AG09319 (cell line): ENCODE measurements at places on chromosomes 7 and 10.
A peak's percentile ranks its signal among the peaks of the same experiment; 100 is the strongest.

GRCh38 chr7:128005117-128005516 is 26.1 kb downstream of the LRRC4 start:
- no peak for DNase-seq

DNA sequence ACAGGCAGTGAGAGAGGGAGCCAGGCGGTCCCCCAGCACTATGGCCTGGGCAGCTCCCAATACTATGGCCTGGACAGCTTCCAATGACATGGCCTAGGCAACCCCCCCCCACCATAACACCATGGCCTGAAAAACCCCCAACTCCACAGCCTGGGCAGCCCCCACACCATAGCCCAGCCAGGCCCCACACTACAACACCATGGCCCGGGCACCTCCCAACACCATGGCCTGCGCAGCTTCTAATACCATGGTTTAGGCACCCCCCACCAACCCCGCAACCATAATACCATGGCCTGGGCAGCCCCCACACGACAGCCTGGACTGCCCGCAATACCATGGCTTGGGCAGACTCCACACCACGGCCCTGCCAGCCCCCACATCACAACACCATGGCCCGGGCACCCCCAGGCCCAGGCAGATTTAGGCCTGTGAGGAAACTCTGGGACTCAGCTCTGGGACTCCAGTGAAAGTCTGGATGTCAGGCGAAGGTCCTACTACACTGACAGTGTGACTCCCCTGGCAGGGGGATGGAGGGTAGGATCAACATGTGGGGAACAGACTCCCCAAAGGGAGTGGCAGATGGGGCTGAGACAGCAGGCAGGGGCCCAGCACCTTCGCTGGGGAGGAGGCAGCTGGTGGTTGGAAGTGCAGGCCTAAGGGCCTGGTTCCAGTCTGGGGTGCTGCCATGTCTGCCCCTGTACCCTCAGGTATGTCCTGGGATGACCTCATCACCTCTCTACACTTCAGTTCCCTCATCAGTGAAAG is 8.7 kb downstream of the CPXM2 start:
- DNase-seq: no peak

- no peak for DNase-seq
Measured at GRCh38 chr7:82595176-82595575, 151.6 kb upstream of the CACNA2D1 start.

DNA sequence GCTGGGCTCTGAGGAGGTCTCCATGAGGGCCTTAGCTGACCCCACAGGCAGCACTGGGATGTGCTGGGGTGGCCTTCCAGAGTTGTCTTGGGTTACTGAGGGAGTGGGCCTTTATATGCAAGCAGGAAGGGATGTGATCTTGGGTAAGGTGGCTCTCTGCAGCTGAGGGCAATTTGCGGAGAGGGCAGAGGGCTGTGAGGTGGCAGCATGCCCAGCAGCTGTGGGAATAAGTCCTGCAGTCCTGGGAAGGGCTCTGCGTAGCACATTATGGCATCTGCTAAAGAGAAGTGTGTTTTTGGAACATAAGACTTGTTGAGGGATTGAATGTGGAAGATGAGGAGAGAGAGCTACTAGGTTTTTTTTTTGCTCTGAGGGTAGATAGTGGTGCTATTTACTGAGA is 99.6 kb upstream of the KMT2E start:
- DNase-seq: no peak

GRCh38 chr10:124429576-124429975 is 10.9 kb upstream of the OAT start:
- DNase-seq: no peak

- peak; percentile 41 for DNase-seq
Measured at GRCh38 chr10:27716521-27716920, 29.1 kb downstream of the MKX start.

- no peak for DNase-seq
Measured at GRCh38 chr10:104487794-104488438, 134.3 kb downstream of the CFAP58 start.

GRCh38 chr10:110285501-110285900 is 19.2 kb downstream of the SMNDC1 start:
- no peak for DNase-seq

DNA sequence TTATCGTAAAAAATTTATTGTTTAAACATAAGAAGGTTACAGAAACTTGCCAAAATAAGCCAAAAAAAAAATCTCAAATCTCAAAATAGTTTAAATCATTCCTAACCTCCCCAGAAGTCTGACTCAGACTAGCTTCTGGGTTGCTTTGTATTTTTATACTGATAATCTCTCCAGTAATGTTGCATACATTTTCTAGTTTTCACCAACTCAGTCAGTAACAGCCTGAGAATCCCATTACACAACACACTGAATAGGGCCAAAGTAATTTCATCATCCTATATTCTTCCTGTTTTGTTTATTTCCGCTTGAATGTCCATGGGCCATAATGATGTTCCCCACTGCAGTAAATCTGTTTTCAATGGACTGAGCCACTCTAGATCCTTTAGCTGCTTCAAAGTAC is 478.5 kb downstream of the GPAM start:
- DNase-seq: peak; percentile 49

GRCh38 chr10:125208854-125209565 is 48.6 kb upstream of the CTBP2 start:
- DNase-seq: no peak

- no peak for DNase-seq
Measured at GRCh38 chr10:126179637-126180036, 208.6 kb downstream of the ADAM12 start.

DNA sequence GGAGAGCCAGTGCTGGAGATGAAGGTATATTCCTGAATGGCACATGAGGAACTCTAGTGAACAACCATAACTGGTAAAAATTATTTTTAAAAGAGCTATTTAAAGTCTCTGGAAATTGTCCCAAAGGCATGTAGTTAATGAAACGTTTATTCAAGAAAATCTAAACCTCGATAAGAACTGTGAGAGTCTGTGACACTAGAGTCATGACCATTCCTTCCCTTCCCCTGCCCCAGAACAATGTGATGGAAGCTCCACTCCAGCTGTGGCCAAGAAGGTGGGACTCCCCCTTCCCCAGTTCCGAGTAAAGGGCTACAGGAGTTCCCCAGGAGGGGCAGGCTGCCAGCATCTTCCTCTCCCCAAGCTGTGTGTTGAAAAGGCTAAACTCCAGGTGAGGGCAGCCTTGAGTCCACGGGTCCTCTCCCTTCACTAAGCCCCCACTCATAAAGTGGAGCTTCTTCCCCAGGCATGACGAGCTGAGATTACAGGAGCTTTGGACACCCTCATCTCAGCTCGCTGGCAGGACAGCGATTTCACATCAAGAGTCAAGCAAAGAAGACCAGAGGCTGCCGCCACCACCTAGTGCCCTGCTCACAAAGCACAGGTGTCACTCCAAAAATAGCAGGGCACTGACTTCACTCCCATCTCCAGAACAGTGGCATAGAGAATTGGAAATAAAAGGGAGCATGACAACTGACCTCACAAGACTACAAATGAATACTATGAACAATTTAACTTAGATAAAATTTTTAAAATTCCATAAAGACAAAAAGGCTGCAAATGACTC is 68.5 kb downstream of the NHLRC2 start:
- DNase-seq: no peak

GRCh38 chr7:123070702-123071286 is 75.3 kb upstream of the TAS2R16 start:
- DNase-seq: no peak

- DNase-seq: no peak
Measured at GRCh38 chr7:23980081-23980480, 270.1 kb downstream of the STK31 start.

GRCh38 chr7:132140341-132140740 is 435.9 kb downstream of the PLXNA4 start:
- no peak for DNase-seq

DNA sequence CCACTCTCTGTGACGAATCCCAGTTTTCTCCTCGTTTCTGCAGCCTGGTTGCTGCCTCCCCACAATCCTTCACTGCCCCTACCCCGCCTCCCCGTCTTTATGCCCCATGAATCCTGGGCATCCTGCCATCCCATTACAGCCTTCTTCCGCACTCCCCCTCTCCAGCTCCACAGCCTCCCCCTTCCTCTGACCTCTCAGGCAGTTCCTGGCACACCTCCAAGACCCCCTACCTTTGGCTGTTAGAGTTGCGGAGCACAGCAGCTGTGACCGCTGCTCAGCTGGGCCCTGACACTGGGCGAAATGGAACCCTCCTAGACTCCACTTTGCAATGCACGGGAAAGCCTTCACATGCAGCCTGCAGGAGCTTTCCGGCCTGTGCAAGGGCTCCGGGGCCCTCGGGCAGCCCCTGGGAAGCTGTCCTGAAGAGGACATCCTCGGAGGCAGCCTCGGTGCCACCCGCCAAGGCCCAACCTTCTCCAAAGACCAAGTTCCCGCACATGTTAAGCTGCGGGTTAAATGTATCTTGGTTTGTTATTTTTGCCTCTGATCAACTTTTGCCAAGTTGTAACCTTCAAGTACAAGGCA is 400.7 kb upstream of the MKI67 start:
- DNase-seq: no peak

GRCh38 chr7:152106990-152107389 is 81.5 kb downstream of the GALNT11 start:
- DNase-seq: no peak
